ENCODE measurements at places on chromosomes 4 and X.

GRCh38 chrX:155086202-155086840 lies 15.0 kb downstream of the BRCC3 start:
- peak; percentile 50 for DNase-seq

DNA sequence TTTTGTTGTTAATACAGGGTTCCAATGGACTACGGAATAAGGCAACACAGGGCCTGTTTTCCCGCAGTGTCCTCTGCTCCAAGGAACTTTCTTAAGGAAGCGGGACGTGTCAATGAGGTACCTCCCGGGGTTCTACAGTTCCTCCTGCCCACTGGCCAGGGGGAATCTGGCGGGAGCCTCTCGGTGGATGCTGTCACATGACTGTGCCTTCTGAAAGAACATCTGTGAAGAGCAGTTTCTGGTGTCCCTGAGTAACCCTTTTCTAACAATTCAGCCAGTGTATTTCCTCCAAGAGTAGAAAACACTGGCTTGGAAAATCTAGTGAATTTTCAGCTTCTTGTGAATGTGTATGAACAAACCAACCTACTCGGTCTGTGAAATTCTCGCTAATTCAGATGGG lies 32.7 kb downstream of the MFAP3L start:
- no peak for DNase-seq

GRCh38 chrX:14930663-14931062 lies 57.4 kb downstream of the MOSPD2 start:
- no peak for DNase-seq

DNA sequence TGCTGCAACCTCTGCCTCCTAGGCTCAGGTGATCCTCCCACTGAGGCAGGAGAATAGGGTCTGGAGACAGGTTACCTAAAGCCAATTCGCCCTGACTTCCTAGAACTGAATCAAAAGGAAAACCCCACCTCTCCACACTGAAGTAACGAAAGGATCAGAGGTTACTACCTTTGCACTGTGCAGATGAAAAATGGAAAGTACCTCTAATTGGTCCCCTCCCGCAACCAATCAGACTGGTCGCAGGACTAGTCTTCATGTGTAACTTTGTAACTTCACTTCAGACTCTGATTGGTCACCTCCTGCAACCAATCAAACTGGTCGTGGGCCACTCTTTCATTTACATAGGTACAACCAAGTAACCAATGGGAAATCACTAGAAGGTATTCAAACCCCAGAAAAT lies 61.1 kb downstream of the ATXN3L start:
- no peak for DNase-seq

GRCh38 chrX:151543706-151544105 lies 19.8 kb upstream of the PASD1 start:
- DNase-seq, result no peak

DNA sequence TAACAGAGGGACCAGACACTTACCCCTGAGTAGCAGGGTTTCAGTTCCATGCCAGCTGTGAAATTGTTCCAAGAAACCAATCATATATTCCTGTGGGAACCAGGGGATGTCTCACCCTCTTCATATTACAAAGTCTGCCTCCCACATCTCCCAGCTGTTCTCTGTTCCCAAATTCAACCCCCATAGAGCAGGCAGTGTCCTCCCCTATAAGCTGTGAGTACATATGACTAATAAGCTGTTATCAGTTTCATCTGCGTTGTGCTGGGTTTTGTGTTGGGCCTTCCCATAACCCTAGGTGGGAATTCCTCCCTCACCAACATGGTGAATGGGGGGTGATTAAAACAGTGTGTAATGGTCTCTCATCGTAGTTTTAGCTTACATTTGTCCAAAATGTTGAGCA lies 41.0 kb downstream of the CEP44 start:
- no peak for DNase-seq

GRCh38 chrX:53294024-53294648 lies 12.8 kb upstream of the IQSEC2 start:
- DNase-seq, result no peak

- no peak for DNase-seq
These were observed 80.8 kb downstream of the TRIML1 start for GRCh38 chr4:188220006-188220405.

- no peak for DNase-seq
These were observed 70.5 kb downstream of the SLC9A6 start for GRCh38 chrX:136055651-136056221.

DNA sequence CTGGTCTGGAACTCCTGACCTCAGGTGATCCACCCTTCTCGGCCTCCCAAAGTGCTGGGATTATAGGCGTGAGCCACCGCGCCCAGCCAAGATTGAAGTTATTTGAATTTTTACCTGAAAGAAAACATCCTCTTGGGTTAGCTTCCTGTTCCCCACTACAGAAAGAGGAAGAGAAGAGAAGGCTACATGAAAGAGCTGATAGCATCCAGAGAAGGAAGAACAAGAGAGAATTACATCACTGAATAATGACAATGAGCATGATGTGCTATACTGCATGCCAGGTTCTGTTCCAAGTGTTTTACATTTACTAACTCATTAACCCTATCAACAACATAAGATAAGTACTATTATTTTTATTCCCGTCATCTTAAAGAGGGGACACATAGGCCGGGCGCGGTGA lies 11.5 kb upstream of the TBC1D1 start:
- no peak for DNase-seq

- DNase-seq, result no peak
These were observed 4.4 kb downstream of the HSD17B10 start for GRCh38 chrX:53429755-53430154.

DNA sequence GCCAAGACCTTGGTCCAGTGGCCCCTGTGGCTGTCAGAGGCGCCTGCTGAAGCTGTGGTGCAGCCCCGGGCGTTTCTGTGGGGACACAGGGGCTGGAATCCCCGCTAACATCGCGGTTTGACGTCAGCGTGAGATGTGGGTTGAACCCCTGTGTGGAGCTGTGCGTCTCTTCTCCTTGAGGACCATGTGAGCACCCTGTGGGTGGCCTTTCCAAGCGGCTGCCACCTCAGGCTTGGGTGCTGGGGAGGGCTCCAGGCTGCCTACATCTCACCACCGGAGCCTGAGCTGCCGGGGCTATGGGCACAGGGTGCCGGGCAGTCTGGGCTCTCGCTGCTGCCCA lies 27.7 kb downstream of the UVSSA start:
- DNase-seq, result no peak

DNA sequence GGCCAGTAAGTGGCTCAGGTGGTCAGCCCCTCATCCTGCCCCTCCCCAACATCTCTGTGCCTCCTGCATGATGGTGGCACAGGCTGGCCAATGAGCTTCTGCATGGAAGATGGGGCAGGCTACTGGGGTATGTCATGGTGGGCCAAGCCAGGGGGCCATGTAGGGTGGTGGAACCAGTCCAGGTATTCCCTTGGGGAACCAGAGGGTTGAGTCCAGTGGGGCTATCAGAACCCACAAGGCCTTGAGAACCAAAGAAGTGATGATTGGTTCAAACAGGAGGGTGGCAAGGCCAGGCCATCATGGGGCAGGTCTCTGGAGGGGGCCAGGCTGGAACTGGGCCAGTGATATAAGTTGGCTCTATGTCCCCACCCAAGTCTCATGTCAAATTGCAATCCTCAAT lies 18.8 kb upstream of the PPP2R2C start:
- DNase-seq, result no peak

GRCh38 chr4:159526172-159526571 lies 423.3 kb downstream of the RAPGEF2 start:
- DNase-seq, result no peak

GRCh38 chrX:49120091-49120490 lies 3.4 kb downstream of the GPKOW start:
- DNase-seq, result no peak

DNA sequence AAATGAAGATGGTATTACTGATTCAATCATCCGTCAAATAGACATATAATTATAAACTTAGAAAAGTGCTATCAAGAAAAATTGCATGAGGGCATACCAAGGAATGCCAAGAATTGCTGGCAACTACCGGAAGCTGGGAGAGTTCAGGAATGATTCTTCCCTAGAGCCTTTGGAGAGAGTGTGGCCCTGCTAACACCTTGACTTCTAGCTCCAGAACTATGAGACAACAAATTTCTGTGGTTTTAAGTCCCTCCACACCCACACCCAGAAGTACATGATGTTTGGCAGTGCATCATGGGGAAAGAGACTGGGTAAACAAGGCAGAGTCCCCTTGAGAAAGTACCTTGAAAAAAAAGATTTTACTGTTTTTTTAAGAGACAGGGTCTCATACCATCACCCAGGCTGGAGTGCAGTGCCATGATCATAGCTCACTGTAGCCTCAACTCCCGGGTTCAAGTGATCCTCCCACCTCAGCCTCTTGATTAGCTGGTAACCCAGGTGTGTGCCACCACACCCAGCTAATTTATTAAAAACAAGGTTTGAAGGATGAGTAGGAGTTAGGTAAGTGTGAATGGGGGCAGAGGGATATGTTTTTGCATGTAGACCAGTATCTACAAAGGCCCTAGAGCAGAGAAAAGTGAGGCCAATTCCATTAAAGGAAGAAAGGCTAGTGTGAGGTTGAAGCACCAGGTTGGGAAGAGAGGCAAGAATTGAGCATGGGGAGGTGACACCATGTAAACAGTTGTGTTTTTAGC lies 53.1 kb downstream of the GSX2 start:
- no peak for DNase-seq

- DNase-seq, result no peak
These were observed 56.9 kb upstream of the STS start for GRCh38 chrX:7090641-7091040.

DNA sequence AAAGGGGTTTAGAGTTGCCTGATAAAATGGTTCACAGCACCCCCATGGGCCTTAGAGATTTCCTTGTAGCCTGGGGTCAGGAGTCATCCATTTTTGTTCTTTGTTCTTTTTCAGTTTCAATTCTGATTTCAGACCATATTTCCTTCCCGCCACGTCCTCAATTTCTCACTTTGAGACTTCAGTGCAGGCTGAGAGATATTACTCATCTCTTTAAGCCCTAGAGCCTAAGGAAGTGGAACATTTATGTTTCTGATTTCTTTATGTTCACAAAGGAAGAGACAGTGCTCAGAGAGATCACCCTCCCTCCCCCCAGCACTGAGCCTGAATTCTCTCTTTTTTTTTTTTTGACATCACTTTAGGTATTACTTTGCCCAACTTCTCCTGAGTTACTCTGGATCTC lies 56.3 kb downstream of the MSN start:
- DNase-seq, result no peak

DNA sequence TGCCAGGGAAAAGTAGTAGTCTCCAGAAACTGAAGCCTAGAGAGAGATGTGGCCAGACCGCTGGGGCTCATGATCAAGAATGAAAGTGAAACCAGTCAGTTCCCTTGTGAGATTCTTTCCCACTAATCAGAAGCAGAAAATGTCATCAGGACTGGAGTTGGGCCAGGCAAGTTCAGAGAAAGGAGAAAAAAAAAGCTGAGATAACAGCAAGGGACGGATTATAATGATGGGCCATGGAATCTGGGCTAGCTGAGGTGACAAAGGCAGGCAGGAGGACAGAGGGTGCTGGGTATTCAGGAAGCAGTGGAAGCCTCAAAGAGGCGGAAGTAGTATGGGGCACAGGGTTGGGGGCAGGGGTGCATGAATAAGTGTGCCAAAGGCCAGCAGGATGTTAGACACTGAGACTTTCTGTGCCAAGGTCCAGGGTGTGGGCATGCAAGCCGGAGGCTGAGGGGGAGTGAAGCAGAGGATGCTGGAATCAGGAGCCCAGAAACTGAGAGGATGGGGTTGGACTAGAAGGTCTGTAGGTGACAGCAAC lies 2.5 kb downstream of the CXorf38 start:
- no peak for DNase-seq

- no peak for DNase-seq
These were observed 6.3 kb downstream of the FNIP2 start for GRCh38 chr4:158775091-158775651.

DNA sequence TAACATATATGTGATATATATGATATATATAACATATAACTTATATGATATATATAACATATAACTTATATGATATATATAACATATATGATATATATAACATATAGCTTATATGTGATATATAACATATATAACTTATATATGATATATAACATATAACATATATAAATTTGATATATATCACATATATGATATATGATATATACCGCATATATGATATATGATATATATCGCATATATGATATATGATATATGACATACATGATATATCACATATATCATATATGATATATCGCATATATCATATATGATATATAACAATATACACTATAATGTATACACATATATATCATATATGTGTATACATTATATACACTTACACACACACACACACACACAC lies 114.3 kb downstream of the ELOVL6 start:
- DNase-seq, result no peak

DNA sequence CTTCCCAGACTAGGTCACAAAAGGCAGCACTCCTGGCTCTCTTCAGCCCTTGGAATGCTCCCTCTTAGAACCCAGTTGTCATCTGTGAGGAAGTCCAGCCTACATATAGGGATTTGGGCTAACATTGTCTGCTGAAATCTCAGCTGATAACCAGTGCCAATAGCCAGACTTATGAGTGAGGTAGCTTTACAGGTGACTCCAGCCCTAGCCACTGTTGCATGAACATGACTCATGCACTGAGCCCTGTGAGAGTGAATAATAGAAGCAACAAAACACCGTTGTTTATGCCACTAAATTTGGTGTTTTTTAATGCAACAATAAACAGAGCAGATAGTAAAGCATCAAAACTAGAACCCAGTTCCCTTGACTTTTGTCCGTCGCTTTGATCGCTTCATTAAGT lies 433.2 kb downstream of the STIM2 start:
- DNase-seq, result no peak

GRCh38 chr4:149605601-149606378 lies 209.9 kb downstream of the IQCM start:
- DNase-seq, result peak; percentile 2

- DNase-seq, result no peak
These were observed 12.0 kb downstream of the BST1 start for GRCh38 chr4:15714646-15715435.

DNA sequence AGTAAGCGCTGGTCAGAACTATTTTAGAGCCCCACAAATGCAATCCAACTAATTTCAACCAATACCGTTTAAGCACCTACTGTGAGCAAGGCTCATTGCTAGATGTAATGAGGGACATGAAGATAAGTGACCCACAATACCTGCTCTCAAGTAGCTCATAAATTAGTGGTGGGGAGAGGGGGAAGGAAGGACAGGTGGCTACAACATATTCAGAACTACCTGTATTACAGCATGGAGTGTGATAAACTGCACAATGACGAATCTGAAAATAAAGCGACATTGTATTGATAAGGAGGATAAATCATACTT lies 311.6 kb upstream of the DIAPH2 start:
- DNase-seq, result no peak

DNA sequence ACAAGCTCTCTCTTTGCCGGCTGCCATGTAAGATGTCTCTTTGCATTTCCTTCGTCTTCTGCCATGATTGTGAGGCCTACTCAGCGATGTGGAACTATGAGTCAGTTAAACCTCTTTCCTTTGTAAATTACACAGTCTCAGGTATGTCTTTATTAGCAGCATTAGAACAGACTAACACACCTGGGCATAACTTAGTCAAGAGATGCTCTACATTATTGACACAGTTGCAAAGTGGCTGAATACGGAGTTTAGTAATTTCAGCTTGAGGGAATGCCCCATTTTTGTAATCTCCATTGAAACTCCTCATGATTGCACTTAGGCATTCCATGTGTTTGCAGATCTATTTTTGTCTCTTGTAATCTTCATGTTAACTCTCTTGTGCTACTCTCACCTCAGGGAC lies 299.5 kb upstream of the HAND2 start:
- DNase-seq, result no peak

- peak; percentile 2 for DNase-seq
These were observed 121.7 kb upstream of the DIPK2B start for GRCh38 chrX:45322382-45322781.

GRCh38 chrX:12229986-12230385 lies 91.7 kb downstream of the FRMPD4 start:
- no peak for DNase-seq

- no peak for DNase-seq
These were observed 103.9 kb downstream of the USP9X start for GRCh38 chrX:41189156-41189555.
